ENCODE measurements at places on chromosomes 12 and 14.

DNA sequence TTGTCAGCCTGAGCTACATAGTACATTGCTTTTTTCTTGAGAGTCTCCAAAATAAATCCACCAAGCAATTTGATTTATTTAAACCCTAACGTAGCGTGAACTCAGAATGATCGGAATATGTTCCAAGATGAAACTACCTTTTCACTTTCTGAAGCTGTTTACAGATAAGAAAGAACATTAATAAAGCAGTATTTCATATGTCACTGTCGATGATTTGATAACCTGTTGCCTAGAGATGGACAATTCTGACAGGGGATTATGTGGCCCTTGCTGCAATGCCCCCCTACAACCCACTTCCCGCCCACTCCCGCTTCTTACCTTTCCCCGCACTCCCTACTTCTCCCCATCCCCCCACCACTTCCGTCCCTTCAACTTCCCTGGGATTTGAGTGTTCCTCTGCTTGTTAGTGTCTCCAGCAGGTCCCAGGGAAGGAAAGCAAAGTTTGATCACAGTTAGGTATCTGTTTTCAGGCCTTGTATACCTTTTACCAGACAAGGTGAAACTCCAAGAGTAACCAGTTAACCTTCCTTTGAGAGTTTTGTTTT lies 229.2 kb upstream of the HMGA2 start:
- DNase-seq = no peak

DNA sequence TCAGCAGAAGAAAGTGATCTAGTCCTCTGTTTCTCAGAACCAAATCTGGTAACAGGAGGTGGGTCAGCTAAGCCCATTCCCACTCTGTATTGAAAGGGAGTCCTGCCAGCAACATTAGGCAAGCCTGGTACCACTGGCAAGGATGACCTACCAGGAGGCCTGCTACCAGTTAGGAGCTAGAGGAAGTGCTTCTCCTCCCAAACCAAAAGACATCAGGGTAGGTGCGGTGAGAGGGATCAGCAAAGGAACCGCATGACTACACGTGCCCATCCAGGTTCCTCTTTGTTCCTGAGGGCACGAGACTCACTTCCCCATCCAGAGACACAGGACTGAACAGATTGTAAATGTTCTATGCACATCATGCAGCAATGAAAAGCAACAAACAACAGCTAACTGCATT lies 2.8 kb downstream of the KLRC4 start:
- DNase-seq = no peak

DNA sequence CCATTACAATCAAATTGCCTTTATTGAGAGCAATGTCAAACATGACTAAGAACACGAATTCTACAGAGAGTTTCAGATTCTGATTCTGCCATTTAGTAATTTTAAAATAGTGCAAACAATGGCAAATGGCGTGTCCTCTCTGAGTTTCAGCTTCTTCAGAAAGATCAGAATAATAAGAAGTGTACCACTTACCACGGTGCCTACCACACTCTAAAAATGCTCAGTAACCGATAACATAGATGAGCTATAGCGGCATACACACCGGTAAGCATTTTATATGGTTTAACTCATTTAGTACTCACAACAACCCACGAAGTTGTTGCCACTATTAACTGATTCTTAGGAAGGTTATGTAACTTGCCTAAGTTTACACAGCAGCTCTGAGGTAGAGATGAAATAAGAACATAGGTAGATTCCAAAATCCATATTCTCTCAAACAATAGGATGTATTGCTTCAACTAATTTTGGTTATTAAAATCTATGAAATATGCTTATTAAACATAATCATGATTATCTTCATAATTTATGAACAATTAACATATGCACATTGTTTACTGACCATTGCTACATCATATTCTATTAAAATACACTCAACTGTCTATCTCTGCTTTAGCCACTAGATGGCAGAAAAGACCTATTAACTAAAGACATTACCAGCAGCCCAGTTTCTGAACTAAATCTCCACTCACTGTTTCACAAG lies 38.3 kb downstream of the SLC6A15 start:
- peak; percentile 44 for DNase-seq

DNA sequence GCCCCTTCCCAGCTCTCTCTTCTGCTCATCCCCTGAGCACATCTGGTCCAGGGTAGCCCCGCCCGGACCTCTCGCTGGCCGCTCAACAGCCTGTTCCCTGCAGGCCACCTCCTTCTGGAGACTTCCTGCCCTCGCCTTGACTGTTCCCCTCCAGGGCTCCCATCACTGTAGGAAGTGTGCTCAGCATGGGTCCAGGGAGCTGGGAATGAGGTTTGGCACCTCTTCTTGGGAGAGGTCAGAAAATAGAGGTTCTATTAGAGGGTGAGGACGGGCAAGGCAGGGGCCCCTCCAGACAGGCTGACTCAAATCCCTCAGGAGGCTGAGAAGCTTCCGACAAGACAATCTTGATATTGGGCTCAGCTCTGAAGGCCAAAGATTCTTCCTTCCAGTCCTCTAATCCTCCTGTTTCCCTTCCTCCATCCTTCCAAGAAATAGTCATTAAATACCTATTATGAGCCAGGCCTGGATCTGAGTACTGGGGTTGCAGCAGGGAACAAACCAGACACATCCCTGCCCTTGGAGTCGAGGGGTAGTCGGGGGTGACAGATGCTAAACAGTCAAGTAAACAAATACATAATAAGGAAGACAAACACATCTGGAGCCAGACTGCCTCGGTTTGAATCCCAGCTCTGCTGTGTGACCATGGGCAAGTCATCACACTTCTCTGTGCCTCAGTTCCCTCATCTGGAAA lies 30.6 kb downstream of the CMKLR1 start:
- DNase-seq = no peak

DNA sequence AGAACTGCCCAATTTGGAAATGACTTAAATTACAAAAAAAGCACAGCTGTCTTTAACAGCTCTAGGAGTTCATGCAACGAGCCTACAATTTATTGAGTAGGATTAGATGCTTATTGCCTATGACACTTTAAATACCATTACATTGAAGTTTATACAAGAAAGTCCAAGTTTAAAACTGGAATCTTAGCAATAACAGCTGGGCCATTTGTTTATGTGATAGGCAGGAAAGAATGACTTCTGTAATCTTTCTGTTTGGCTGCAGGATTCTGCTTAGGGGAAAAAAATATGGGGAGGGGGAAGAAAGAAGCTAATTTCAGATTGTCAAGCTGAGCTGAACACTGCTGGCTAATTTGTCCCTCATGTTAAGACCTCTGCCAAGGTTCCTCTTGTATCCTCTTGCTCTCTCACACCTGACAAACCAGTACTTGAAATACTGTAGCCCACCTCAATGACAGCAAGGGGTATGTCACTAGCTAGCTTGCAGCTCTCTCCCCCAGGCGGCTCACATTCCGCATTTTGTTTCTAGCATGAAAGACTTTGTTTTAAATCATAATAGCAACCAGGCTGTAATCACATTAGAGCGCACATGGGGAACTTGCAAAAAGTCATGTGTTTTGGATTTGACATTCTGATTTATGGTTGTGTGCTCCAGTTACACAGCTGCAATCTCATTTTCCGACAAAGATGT lies 384.8 kb downstream of the BMP4 start:
- DNase-seq = no peak

Measured in Jurkat, Clone E6-1 (cell line).